ENCODE measurements at places on chromosomes 1 and 21.

DNA sequence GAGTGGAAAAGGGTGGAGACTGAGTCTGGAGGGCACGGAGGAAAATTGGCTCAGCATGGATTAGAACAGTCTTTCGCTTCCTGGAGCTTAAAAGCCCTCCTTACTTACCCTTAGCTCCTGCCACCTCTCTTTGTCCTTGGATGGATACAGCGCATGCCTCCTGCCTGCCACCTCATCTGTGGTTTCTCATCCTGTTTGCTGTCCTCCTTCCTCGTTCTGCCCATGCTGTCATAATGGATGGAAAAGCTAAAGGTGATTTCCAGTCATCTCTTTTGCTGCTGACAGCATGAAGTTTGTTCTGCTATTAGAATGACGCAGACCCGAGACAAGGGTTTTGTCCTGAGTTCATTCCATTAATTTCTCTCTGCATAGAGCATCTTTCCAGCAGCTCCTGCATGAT, 425.9 kb downstream of the KIF26B start:
- DNase-seq, result no peak

DNA sequence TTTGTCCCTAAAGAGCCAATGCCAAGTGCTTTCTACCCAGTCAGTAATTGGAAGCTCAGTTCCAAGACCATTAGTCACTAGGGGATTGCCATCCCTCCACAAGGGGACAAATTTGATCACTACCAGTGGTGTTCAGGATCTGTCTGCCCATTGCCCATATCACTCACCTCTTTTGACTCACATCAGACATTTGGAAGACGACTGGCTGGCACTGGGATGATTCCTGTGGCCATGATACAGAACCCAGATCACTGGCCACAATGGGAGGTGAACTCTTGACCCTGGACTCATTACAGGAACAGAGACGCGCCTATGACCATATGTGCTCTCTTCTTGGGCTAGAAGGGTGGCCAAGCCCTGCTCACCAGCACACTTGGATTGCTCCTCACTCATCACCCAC, 71.0 kb downstream of the COLGALT2 start:
- no peak for DNase-seq

DNA sequence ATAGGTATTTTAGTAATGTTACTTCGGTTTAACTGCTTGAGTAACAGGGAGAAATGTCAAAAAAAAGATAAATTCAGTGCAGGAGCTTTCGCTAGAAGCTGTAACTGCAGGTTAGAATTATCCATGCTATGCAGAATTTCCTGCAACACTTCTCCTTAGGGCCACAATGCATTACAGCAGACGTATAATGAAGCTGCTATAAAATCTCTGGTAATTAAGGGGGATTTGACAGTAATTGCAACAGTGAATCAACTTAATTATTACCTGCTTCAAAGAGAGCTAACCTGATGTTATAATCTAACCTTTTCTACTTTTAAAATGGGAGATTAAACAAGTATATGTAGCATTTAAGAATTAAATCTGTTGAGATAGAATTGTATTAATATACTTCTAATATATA, 92.6 kb downstream of the ATG4C start:
- no peak for DNase-seq

DNA sequence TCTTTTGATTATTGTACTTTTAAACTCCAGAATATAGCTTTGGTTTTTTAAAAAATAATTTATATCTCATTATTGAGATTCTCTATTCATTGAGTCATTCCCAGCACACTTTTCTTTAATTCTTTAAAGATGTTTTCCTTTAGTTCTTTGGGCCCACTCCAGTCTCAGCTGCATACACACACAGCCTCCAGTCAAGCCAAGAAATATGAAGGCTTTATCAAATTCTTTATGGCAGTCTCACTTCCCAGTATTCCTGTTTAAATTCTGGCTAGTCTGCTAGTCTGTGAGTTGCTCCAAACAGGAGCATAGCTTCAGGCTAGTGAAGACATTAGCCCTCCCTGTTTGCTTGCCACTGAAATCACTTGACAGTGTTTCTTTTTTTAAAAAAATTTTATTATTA, 61.2 kb downstream of the CRP start:
- DNase-seq, result no peak

GRCh38 chr1:64470665-64471217, 812 bp downstream of the CACHD1 start:
- DNase-seq, result no peak

DNA sequence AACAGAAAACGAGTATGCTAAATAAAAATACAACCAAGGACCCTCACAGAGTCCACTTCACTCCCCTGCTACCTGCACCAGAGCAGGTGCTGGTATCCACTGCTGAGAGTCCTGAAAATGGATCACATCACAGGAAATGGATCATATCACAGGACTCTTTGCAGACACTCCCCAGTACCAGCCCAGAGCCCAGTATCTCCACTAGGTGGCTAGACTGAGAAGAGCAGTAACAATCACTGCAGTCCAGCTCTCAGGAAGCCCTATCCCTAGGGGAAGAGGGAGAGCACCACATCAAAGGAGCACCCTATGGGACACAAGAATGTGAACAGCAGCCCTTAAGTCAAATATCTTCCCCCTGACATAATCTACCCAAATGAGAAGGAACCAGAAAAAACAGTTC, 28.0 kb downstream of the AGBL4 start:
- no peak for DNase-seq

GRCh38 chr21:46600305-46600704, 4.6 kb downstream of the S100B start:
- DNase-seq, result no peak

DNA sequence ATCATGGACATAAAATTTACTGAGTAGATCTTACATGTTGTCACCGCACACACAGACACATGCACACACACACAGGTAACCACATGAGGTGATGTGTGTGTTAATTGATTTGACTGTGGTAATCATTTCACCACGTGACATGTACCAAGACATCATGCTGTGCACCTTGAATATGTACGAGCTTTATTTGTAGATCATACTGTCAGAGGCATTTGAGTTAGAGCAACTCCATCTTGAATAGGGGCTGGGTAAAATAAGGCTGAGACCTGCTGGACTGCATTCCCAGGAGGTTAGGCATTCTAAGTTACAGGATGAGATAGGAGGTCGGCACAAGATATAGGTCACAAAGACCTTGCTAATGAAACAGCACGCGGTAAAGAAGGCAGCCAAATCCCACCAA, 31.7 kb upstream of the TRIM17 start:
- no peak for DNase-seq

DNA sequence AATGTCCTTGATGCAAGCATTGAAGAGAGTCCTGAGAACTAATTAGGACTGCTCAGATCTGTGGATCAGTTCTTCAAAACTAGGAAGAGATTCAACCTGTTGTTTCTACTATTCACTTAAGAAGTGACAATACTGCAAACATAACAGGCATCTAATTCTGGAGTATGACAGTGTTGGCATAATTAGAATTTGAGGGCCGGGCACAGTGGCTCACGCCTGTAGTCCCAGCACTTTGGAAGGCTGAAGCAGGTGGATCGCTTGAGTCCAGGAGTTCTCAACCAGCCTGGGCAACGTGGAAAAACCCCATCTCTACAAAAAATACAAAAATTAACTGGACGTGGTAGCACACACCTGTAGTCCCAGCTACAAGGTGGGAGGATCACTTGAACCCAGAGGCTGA, 8.0 kb upstream of the FOXJ3 start:
- DNase-seq, result no peak

GRCh38 chr1:104987210-104987609, 1237.5 kb downstream of the AMY1C start:
- DNase-seq, result no peak

DNA sequence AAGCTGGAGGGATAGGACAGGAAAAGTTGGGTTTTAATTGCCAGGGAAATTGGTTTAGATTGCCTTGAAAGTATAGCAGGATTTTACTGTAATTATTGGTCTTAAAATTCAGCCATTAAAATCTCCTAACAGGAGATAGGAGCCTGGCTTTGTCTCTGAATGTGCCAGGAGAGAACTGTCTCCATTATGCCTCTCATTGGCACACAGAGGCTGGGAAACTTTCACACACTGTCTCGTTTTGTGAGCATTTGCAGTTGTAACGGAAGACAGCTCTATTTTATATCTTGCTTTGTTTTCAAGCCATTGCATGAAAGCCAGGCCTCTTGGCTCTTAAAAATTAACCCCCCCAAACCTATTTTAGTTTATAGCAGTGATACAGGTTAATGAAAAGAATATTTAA, 12.5 kb downstream of the DNAJC6 start:
- DNase-seq, result no peak

GRCh38 chr1:108847494-108847893, 9.4 kb downstream of the AKNAD1 start:
- no peak for DNase-seq

DNA sequence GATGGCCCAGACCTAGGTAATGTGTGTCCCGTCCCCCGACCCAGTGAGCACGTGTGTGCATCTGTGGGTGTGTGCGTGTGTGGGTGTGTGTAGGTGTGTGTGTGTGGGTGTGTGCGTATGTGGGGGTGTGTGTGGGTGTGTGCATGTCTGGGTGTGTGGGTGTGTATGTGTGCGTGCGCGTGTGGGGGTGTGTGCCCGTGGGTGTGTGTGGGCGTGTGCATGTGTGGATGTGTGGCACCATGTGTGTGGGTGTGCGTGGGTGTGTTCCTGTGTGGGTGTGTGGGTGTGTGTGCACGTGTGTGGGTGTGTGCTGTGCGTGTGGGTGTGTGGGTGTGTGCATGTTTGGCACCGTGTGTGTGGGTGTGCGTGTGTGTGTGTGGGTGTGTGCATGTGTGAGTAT, 309.5 kb downstream of the KIF26B start:
- no peak for DNase-seq

GRCh38 chr1:10068605-10069294, 36.0 kb downstream of the UBE4B start:
- DNase-seq, result no peak

GRCh38 chr1:170310014-170310405, 164.3 kb downstream of the NTMT2 start:
- no peak for DNase-seq

Measured in HFF-Myc (cell line).